ENCODE measurements at places on chromosomes 7 and 10. TPM values are rescaled to one million over a fixed set of nuclear protein-coding genes. Genes with fewer than 3 reads are reported as not detected.

The TRIM50 gene
- polyA plus RNA-seq = not detected

The HOGA1 gene
- polyA plus RNA-seq = not detected

The CHCHD1 gene
- polyA plus RNA-seq = 132 TPM

The PRLHR gene
- polyA plus RNA-seq = not detected

The VSIR gene
- polyA plus RNA-seq = 8.6 TPM

The TMEM106B gene
- 16.9 TPM for polyA plus RNA-seq

The ITGB8 gene
- polyA plus RNA-seq = 1.7 TPM

The AFAP1L2 gene
- 0.41 TPM for polyA plus RNA-seq

The SMKR1 gene
- 1.9 TPM for polyA plus RNA-seq

The CEP55 gene
- polyA plus RNA-seq = 55.2 TPM

The CTNNA3 gene
- not detected for polyA plus RNA-seq

The RARRES2 gene
- 0.59 TPM for polyA plus RNA-seq

The RHOBTB1 gene
- polyA plus RNA-seq = not detected

The FKBP6 gene
- not detected for polyA plus RNA-seq

The TUBB8 gene
- polyA plus RNA-seq = not detected

The MCM10 gene
- polyA plus RNA-seq = 35.2 TPM

The HTR7 gene
- polyA plus RNA-seq = not detected

The GLI3 gene
- not detected for polyA plus RNA-seq

The WBP1L gene
- polyA plus RNA-seq = 9.3 TPM

The EMX2 gene
- polyA plus RNA-seq = not detected

The FASTK gene
- 96.5 TPM for polyA plus RNA-seq

The GNG11 gene
- polyA plus RNA-seq = 2.0 TPM

The HMX3 gene
- 8.8 TPM for polyA plus RNA-seq

The AUTS2 gene
- polyA plus RNA-seq = 16.2 TPM

The RBM17 gene
- polyA plus RNA-seq = 178 TPM

The C7orf33 gene
- not detected for polyA plus RNA-seq

The PRPS1L1 gene
- not detected for polyA plus RNA-seq

The TCERG1L gene
- polyA plus RNA-seq = not detected

The NOLC1 gene
- 193 TPM for polyA plus RNA-seq

The SLC13A1 gene
- not detected for polyA plus RNA-seq

The PNPLA8 gene
- 17.2 TPM for polyA plus RNA-seq

The TMEM236 gene
- polyA plus RNA-seq = not detected

The TSPAN13 gene
- not detected for polyA plus RNA-seq

The CCDC146 gene
- 0.28 TPM for polyA plus RNA-seq

The ADGRA1 gene
- not detected for polyA plus RNA-seq

The EIF5AL1 gene
- 7.1 TPM for polyA plus RNA-seq

The HEPACAM2 gene
- not detected for polyA plus RNA-seq

The FZD8 gene
- polyA plus RNA-seq = not detected

The ATRNL1 gene
- 0.14 TPM for polyA plus RNA-seq

The CALY gene
- not detected for polyA plus RNA-seq

The ZNF117 gene
- 4.1 TPM for polyA plus RNA-seq

The PILRA gene
- 6.6 TPM for polyA plus RNA-seq

The TBXAS1 gene
- polyA plus RNA-seq = 13.1 TPM

The PRKRIP1 gene
- polyA plus RNA-seq = 31.6 TPM

The NEBL gene
- polyA plus RNA-seq = 0.15 TPM

The ZNF775 gene
- polyA plus RNA-seq = 1.4 TPM
